ENCODE measurements at places on chromosomes 6 and 20.

GRCh38 chr20:59385480-59385879 is 85.1 kb downstream of the EDN3 start:
- no peak for DNase-seq

GRCh38 chr6:36669002-36669401 is 9.5 kb upstream of the CDKN1A start:
- no peak for DNase-seq

DNA sequence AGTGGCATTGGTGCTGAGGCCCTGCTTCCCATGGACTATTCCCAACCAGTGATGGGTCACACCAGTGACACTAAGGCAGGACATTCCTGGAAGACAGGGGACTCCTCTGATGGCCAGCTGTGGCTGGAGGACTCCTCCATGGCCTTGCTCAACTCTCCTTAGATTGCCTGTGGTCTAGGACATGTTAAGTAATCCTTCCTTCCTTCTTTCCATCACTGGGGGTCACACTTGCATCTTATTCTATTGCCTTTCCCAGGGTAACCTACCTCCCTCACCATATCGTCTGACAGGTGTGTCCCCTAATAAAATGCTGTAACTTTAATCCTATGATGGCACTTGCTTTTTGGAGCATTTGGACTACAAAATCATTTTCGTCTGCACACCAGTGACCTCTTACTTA is 24.5 kb upstream of the HLA-A start:
- DNase-seq = no peak

- DNase-seq = no peak
Observed at GRCh38 chr6:15297895-15298590, 52.2 kb downstream of the JARID2 start.

DNA sequence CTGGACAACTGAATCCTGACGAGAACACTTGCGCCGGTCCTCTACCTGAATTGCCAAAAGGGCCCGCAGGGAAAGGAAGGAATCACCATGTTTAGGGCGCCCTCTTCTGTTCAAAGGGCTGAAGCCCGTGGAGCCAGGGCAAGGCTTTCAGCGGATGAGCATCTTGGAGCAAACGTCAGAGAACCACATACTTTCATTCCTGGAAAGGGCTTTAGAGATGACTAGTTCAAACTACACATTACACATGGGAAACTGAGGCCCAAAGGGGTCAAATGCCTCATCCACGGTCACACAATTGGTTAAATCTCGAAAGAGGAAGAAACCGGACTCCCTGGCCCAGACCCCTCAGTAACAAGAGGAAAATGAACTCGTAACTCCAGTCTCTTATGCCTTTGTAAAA is 11.5 kb upstream of the ZNF133 start:
- DNase-seq = peak; percentile 53

DNA sequence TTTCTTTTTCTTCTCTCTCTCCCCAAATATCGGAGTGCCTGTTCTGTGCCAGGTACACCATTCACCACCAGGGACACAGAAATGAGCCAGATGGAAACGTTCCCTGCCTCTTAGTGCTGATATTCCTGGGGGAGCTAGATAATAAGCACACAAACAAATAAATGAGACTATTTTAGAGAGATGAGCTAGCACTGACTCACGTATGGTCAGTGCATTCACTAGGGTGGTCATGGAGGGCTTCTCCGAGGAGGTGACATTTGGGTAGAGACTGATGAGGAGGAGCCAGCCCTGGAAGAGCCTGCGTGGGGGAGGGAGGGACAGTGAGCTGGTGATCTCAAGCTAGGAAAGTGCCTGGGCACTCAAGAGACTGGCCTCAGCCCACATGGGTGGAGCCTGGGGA is 252.3 kb upstream of the KCNG1 start:
- no peak for DNase-seq

DNA sequence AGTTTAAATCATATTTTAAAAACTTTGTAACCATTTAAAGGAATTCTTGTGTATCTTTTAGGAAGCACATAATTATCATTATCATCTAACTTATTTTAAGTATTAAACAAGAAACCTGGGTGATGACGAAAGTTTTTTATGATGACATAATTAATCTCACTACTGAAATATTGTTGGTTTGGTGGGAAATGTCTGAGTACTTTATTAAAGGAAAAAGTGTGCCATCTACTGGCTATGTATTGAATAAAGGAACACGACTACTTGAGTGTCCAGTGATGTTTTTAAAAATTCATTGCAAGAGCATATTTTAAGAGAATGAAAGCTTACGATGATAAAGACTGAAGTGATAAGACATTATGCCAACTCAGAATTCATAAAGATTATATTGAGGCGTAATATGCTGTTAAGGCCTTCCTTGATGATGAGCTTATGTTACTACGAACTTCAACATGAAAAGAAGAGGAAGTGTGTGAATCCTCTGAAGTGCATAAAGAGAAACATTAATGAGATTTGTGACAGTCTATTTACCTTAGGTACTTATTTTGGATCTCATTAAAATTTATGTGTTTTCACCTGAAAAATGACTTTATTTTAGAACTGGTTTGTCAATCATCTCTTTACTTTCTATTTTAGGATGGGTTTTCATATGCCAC is 12.0 kb upstream of the TRMT11 start:
- no peak for DNase-seq

Data from nucleus accumbens (tissue), 56 donors.